ENCODE measurements at places on chromosomes 1 and 21.

DNA sequence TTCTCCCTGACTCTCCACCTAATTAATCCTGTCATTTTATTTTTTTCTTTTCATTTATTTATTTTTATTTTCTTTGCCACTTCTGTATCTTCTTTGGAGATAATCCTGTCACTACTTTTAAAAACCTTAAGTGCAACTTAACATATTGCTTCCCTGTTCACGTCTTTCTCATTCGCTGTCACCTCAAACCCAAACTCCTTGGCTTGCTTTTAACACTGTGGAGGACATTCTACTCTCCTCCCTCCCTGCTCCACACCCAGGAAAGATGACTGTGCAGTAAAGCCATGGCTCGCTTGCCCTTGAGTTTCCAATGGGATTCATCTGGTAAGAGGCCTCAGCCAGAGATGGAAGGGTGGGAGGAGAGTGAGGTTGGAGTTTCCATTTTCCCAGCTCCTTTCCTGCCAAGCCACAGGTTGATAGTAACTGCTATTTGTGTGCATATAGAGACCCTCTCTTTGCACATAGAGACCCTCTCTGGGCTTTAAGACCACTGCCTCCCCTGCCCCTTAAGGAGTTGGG, 6.4 kb upstream of the BRWD1 start:
- DNase-seq, result no peak

DNA sequence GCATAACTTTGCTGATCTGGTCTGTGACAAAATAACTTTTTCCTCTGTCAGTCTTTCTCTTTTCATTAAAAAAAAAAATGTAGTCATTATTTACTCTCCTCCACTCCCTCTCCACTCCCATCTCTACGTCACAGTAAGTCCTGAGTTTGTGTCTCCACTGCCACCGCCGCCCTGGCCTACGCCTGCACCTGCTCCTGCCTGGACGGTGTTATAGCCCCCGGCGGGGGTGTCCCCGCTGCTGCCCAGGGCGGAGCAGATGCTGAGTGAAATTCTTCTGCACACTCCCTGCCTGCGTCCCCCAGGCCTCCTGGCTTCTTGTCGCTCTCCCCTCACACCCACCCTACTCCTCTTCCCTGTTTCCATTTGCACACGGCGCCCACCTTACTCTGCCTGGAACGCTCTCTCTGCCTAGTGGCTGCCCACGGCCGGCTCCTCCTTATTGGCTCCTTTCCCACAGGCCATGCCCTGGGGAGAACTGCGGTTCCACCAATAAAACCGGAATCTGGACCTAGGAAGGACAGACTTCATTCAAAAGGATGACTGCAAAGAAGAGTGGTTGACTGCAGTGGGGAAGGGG, 55.2 kb upstream of the C1orf174 start:
- DNase-seq, result no peak

GRCh38 chr1:65524931-65525265, 104.4 kb downstream of the LEPR start:
- DNase-seq, result no peak

DNA sequence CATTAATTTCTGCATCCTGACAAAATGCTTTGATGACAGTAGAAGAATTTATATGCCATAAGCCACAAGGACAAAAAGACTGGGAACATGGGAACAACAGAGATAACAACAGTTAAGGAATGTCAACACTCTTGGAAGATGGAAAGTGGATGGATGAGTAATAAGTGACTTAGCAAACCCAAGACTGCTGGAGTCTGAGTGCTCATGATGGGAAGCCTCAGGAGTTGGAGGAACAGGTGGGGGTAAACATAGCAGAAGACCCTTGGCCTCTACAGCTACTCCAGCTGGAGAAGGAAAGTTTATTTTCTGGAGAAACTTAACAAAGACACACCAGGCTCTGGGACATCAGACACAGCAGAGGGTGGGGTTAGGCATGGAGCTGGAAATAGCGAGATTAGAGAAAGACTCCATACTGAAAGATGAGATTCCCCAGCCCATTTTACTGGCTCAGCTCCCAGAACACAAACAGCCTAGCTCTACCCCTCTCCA, 13.6 kb downstream of the G0S2 start:
- no peak for DNase-seq

- DNase-seq, result no peak
Measured at GRCh38 chr1:212920896-212921295, 29.4 kb upstream of the VASH2 start.

DNA sequence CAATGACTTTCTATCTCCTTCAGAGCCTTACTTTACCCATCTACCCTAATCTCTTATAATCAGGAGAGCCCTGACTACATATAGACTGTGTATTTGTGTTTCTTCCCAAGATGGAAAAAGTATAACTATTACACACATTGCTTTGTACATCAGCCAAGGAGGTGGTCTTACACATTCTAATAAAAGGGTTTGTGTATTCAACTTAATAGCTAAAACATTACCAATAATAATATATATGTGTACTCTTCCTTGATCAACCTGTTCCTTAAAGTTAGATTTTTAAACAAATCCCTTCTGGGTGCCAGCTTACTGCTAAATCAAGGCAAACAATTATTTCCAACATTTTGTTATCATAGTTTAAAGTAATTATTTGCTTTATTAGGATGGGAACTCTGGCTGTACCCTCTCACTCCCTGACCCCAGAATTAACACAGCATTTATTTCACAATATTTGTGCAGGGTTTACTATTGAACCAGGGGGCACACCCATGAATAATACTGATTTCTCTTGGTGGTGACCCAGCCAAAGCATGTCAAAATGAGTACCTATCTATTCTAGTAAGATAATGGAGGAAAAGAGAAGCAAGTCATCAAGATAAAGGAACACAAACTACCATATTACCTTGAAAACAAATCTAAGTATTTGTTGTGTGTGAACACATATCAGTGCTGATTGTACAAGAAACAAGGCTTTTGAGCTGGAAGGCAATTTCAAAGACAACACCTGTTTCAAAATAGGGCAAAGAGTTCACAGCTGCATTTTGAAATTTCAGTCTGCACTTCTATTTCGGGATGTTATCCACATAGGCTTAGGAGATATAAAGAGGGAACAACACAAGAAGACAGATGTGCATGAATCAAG, 30.1 kb upstream of the SLC45A3 start:
- DNase-seq, result no peak

- DNase-seq, result no peak
Measured at GRCh38 chr1:230255991-230256390, 170.1 kb downstream of the PGBD5 start.

GRCh38 chr1:189637041-189637440, 840.6 kb downstream of the BRINP3 start:
- no peak for DNase-seq
